ENCODE measurements at places on chromosomes 12 and 14.

GRCh38 chr14:101217080-101217463 is 313.6 kb upstream of the RTL1 start:
- DNase-seq, result peak; percentile 36

DNA sequence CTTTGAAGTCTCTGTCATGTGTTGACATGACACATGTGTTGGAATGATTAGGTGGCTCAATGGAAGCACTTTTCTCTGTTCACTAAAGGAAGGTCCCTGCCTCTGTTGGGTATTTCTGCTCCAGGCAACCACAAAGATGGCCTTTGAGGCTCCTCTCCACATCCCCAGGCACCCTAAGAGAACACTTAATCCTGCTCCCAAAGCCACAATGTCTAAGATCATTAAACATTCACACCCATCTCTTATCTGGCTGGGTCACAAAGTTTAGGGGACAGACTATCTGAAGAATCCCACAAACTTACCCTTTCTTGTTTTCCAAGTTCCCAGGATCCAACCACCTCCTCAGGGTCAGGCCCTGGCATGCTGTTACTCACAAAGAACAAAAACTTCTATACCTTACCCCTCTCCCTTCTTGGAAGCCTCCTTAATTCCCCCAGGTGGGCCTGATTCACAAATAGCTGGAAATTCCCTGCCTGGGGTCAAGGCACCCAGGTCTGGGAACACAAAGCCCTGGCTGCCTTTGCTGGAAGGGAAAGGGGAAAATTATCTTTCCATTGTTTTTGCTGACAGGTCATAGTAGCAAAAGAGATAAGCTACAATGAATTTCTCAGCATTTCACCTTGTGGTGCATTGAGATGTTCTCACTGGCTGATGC is 333.7 kb downstream of the PCNX1 start:
- no peak for DNase-seq

- DNase-seq, result no peak
Observed at GRCh38 chr14:59695198-59695597, 118.6 kb upstream of the CCDC175 start.

GRCh38 chr12:96257550-96258103 is 63.5 kb downstream of the ELK3 start:
- no peak for DNase-seq

GRCh38 chr12:101793401-101793800 is 37.4 kb downstream of the GNPTAB start:
- DNase-seq, result no peak

GRCh38 chr12:70059373-70059772 is 183.9 kb upstream of the CNOT2 start:
- DNase-seq, result no peak

GRCh38 chr14:95543021-95543420 is 8.2 kb downstream of the GLRX5 start:
- DNase-seq, result no peak

DNA sequence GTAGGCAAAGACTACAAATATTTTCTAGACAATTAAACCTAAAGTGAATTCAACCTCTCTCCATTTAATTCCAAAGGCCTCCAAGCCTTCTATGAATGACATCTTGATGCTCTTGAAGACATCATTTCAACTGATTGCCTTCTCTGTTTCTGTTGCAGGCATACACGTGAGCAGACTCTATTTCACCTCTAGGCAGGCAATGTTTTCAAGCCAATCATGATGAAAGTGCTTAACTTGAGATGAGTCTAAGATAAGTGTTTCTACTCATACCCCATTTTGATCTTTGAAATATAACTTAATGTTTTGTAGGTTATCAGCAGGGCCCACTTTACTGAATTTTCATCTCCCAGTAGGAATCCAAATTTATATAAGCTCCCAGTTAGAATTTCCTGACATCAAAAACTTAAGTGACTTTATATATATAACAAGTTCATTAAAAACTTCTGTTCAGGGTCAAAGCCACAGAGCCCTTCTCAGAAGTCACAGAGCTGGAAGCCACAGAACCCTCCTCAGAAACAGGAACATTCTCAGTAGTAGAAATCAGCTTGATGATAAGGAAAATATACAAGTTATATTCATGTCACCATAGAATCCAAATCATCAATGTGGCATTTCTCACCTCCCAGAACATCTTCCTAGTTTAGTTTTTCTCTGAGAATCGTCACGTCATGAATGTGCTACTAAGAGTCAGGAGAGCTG is 108.5 kb downstream of the PHLDA1 start:
- no peak for DNase-seq

DNA sequence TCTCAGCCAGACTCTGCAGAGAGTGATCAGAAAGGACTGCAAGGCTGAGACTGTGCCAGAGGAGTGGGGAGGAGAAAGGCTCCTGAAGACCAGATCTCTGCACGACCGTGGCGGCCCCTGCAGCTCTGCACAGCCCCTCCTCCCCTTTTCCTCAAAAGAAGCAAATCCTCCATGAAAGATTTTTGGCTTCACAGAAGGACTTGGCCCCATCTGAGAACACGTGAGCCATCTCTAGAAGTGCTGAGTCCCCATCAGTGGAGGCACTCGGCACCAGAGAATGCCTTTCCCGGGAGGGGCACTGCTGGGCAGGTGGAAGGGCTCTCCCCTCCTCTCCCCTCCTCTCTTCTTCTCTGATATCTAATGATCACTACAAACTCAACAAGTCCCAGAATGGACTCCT is 6.8 kb downstream of the FIGNL2 start:
- no peak for DNase-seq

GRCh38 chr12:121917950-121918678 is at the start of gene CFAP251:
Gene CFAP251, plus strand, starts transcription at chr12:121918592. Its CDS starts 2,714 bp downstream, at chr12:121921306.
- peak; percentile 98 for DNase-seq

DNA sequence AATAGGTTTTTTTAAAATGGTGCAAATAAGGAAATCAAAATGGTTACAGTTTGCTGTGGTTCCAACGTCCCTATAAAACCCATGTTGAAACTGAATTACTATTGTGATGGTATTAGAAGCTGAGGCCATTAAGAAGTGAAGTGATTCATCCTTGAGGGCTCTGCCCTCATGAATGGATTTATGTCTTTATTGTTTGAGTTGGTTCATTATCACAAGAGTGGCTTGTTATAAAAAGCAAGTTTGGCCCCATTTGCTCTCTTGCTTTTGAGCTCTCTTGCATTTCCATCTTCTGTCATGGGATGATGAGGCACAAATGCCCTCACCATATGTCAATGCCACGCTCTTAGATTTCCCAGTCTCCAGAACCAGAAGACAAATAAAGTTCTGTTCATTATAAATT is 62.3 kb downstream of the PRKD1 start:
- no peak for DNase-seq

DNA sequence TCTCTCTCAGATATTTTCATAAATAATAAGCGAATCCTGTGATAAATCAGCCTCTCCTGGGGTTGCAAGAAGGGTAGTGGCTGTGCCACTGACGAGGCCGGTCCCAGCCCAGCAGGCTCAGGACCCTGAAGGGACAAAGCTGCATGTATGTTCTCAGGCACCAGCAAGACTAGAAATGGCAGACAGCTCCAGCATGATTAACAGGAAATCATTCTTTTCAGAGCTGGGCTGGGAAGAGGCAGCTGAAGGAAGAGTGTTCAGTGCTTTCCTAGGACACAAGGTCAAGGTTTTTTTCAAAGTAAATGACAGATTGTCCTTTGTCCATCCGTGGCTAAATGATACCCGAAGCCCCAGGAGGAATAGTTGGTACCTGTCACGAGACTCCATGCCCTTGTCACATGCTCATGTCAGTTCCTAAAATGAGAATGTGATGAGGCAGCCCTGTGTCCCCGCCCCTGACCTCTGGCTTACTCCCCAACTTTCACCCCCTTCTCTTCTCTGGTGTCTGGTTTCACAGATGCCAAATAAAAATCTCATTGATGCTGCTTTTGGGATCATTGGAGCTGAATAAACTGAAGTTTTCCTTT is 65.1 kb downstream of the PPP1R36 start:
- no peak for DNase-seq

DNA sequence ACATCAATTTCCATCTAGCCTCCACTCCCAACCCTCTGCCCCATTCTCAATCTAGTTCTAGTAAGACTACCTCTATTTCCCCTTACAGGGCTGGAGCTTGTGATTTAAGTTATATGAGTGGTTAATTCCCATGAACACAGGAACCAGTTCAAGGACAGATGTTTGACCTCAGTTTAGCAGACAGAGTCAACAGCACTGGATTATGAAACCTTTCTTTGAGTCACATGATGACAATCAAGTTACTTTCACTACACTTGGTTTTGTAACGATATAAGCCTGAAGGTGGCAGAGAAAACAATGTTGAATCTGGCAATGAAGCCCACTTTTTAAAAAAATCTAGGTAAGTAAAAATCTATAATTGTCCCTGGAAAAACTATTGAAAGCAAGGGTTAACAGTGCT is 1646.2 kb upstream of the FLRT2 start:
- DNase-seq, result no peak

DNA sequence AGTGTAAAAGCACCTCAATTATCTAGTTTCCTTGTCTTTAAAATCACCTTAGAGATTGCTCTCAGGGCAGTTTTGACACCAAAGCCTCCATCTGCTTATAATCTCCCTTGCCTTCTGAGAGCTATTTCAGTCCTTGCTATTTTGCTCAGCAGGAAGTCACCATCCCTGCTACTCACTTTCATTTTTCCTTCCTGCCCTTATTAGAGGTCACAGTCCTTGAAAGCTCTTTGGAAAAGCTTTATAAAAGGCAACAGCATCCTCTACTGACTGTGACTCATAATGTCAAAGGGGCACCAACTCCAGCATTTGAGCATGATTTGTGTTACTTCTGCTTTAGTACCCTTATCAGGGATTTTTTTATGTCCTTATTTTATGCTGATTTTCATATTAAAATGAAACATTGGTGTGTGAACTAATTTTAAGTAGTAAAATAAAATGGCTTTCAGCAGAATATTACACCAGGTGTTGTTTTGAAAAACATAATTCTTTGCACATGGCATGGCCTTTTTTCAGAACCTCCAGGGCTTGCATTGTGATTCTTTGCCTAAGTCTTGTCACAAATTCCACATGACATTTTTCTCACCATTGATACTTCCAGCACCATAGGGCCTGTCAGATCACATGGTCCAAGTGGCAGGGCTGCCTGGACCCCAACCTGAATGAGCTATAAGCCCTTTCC is 213.0 kb downstream of the ADAMTS20 start:
- no peak for DNase-seq

DNA sequence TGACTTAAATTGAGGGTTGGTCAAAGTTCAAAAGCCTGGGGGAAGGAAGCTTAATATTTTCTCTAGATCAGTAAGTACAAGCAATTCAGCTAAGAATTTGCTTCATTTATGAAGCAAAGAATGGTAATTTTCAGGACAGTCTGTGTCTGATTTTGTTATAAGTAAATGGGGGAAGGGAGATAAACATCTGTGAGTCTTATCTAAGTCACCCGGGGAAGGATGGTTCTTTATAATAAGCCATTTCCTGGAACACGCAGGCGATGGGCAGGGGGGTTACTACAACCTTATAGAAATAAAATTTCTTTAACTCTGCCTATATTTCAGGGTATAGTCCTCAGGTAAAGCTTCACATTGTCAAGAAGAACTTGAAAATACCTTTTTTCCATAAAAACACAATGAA is 42.9 kb downstream of the HELB start:
- DNase-seq, result no peak

DNA sequence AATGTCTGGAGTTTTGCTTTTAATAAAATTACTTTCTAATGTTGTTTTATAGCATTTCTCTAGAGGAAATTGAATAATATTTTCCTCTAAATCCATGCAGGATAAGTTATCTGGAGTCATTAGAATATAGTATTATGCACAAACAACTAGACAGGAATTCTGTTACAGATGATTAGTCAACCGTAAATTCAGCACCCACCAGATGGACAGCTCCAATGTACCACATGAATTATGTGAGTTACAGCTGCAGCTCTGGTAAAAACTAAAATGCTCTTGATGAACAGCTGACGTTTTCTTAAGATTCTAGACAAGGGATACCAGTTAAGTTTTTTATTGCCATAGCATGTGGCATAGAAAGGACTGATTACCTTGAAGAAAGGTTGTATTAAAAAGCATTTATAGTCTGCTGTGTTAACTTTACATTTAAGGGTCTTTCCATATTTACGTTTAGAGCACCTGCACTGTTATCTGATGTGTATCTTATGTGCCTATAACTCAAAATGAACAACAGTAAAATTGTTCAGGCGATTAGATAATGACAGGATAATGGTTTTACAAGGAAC is 321.4 kb upstream of the LRFN5 start:
- no peak for DNase-seq

DNA sequence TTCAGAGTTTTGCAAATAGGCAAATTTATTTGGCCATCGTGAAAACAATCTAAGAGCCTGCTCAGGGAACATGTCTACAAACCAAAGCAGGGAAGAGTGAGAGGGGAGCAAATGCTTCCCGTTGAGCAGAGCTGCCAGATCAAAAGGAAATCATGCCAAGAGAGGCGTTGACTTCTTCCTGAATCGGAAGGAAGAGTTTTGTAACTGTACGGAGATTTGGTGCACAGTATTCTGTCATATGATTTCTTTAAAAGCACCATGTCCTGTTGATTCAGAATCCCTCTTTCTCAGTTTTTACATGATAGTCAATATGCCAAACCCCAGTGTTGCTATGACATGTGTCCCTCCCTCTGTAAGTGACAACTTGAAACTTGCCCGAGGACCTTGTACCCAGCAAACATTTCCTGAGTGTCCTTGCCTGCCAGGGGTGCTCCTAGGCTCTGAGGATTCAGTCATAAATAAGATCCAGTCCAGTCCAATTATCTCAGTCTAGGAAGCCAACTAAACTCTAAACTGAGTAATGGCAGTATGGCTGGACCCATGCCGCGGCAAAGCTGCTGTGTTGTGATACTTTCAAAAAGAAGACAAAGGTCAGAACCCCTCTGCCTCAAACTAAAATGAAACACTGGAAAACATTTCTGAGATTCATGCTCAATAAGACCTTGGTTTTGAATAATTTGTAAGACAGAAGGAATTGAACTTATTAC is 300.1 kb upstream of the FKBP4 start:
- DNase-seq, result no peak

DNA sequence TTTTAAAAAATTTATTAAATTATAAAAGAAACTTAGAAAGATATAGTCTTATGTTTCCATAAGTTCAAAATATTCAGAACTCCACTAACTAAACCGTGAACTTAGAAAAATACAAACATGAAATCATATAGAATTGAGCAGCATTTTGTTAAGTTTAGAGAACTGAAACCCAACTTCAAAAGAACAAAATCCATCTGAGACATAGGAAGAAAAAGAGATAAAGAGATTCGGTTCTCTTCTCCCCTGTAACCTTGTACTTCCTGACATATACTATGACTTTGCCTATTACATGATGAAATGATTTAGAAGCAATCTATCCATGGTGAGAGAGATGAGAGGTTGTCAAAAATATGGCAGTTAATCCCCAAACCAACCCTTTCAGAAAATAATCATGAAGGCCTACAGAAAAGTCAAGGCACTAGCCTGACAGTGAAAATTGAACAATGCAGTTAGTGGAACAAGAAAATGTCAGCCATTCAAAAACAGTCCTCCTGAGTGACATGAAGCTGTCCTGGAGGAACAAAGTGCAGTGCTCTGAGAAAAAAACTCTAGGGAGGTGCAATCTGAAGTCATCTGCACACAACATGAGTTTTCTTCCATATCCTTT is 44.0 kb downstream of the C12orf50 start:
- DNase-seq, result no peak
